ENCODE measurements at places on chromosomes 6 and 20.
A peak's percentile ranks its signal among the peaks of the same experiment; 100 is the strongest.

DNA sequence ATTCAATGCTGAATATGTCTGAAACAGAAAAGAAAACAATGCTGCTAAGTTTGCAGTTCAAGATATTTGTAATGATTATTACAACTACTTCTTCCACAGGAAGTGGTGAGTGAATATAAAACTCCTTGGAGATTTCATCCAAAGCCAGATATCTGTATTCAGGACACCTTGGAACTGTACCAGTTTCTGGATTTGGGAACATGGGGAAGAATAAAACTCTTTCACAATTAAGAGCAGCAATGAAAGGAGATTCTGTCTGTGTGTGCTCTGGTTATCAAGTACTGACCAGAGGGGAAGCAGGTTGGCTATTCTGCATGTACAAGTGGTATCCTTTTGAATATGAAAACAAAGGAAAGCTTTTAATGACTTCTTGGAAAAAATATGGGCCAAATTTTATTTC is 21.1 kb downstream of the ELOVL2 start:
- DNase-seq: no peak

GRCh38 chr6:38460186-38460585 is 179.5 kb downstream of the BTBD9 start:
- no peak for DNase-seq

DNA sequence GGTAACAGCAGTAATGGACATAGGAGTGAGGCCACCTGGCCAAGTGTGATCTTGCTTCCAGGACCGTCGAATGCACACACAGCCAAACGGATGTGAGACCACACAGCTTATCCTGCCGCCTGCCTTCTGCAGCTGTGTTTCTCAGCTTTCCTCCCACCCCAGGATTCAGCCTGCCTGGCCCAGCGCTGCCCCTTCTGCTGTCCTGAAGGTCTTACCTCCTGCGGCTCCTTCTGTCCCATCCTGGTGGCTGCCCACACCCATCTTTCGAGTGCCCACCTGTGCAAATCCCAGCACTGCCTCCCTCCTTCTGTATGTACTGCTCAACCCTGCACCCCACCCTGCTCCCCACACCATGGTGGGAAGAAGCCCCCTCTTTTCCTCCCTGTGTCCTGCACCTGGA is 49.4 kb upstream of the DACT2 start:
- no peak for DNase-seq

DNA sequence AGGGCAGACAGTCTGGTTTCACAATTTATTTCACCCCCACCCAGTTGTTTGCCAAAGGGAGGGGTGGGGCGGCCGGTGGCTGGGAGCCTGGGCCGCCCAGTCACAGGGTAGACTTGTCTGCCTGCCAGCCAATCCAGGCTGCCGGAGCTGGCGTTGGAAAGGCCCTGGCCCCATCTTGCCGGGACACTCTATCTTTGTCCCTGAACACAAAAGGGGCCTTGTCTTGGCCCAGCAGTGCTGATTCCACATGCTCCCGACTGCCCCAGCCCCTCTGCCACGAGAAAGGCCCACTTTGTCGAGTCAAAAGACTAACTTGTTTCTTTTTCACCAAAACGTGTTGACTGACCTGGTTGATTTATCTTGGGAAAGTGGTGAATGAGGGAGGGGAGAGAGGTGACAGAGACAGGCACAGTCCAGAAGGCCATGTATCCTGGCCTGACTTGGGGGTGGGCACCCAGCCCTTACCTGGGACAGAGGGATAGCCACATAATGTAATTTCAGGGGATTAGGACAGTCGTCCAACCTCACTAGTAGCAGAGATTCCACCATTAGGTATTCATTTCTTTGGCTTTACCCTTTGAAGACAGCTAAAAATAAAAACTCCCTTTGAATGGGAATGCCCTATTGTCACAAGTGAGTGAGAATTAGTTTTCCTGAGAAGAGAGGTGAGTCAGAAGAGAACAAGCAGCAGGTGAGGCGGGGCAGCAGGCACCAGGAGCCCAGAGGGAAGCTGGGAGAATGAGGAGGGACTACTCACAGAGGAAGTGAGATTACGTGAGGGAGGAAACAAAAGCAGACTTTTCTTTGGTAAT is 67.0 kb upstream of the SIRPA start:
- no peak for DNase-seq

DNA sequence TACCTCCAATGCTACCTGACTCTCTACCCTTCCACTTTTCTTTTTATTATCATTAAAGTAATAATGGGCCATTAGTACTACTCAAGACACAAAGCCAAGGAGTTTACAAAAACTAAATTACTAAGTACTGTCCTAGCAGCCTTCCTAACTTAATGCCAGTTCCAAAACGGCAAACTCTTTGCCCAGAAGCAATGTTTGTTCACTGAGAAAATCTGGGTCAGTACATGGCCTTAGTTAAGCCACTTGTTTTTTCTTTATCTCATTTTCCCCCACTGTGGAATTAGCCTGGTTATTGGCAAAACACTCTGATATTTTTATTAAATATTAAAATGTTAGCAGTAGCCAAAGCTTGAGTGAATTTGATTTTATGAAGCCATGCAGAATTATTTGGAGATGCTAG is 242.4 kb downstream of the KCNQ5 start:
- no peak for DNase-seq

GRCh38 chr6:117542493-117542892 is 59.8 kb downstream of the GOPC start:
- no peak for DNase-seq

GRCh38 chr6:119161438-119161837 is 83.0 kb upstream of the FAM184A start:
- DNase-seq: no peak

GRCh38 chr6:101231606-101232235 is 161.8 kb upstream of the GRIK2 start:
- DNase-seq: no peak

DNA sequence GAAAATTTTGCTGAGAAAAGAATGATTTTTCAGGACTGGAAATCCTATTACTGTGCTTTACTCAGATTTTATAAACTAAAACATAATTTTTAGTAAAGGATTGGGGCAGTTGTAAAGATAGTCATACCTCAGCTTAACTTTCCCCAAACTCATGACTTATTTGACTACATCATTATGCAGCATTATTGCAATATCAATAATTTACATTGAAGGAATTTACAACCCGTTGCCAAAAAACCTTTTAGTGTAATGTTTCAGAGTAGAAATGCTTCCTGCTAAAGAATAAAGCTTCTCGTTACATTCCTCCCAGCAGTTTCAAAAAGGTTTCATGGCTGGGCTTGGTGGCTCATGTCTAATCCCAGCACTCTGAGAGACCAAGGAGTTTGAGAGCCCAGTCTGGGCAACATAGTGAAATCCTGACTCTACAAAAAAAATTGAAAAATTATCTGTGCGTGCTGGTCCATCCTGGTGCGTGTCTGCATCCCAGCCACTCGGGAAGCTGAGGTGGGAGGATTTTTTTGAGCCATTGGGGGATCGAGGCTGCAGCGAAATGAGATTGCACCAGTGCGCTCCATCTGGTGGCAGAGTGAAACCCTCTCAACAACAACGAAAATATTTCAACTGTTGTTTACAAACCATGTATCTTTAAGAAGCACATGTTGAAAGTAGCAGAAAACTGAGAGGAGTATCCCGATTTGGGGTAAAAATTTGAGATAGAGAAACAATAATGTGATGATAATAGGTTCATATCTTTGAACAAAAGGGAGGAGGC is 4.4 kb downstream of the AMD1 start:
- no peak for DNase-seq

DNA sequence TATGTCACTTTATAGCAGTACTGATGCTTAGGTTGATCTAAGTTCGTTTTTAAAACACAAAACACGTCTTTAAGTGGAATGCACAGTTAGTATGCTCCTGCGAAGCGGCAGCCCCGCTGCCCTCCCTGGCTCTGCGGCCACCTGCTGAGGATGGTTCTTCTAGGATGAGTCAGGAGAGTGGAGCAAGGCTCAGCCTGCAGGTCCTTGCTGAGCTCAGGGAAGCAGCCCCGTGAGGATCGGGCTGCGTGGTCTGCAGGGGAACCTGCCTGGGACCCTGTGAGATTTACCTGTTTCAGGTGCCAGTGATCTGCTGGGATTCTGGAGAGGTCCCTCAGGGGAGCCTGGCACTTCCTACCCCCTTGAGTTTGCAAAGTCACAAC is 57.5 kb downstream of the SYNJ2 start:
- DNase-seq: no peak

- peak; percentile 31 for DNase-seq
These were observed 897 bp downstream of the CHD6 start for GRCh38 chr20:41617059-41617901.

DNA sequence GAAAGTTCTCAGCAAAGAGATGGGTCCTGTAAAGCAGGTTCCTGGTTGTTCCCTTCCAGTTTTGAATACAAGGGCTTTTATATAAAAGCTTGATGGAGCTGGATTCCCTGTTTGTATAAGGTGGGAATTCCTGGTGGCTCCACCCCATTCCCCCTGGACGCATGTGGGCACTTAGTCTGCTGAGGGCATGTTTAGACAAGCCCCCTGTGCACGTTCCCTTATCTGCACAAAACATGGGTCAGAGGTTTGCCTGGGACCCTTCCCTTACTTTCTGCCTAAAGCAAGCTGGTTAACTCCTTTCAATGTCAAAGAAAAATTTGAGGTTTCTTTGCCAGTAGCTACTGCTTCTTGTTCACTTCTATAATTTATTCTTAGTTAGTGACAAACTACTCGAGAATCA is 181.1 kb downstream of the BCKDHB start:
- no peak for DNase-seq

DNA sequence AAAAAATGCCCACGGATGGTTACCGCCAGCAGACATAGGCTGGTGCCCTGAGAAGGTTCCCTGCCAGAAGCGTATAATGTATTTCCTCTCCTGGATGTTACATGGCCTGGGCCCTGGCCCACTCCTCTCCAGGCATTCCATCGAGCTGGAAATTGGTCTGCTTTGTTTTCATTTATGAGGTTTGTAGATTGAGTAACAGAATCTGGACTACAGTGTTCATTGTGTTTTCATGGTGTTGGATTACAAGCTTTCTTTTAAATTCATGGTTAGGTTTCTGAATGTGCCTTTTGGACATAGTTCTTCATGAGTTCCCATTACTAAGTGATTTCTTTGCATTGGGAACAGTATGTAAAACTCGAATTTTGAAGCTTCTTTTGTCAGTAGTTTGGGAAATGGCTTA is 6.4 kb downstream of the TIAM2 start:
- no peak for DNase-seq

DNA sequence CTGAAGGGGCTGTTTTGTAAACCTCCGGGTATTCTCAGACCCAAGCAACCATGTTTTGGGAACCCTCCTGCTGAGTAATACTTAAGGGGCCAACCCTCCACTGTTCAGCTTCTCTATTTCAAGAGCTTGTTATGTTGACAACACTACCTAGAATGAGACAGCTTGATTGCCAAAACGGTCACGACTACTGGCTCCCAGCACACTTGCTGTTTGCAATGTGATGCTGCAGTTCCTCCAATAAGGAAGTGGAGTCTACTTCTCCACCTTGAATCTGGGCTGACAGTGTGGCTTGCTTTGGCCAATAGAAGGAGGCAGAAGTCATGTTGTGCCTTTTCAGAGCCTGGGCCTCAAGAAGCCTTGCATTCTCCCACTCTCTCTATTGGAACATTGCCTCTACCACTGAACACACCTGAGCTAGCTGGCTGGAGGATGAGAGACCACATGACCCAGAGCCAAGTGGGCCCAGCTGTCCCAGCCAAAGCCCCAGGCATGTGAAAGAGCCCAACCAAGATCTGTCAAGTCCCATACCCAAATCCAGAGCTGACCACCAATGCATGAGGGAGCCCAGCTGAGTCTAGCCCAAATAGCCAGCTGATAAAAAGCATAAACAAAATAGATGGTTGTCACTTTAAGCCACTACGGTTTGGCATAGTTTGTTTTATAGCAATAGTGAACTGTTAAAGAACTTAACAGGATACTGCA is 108.0 kb downstream of the PRND start:
- DNase-seq: no peak

DNA sequence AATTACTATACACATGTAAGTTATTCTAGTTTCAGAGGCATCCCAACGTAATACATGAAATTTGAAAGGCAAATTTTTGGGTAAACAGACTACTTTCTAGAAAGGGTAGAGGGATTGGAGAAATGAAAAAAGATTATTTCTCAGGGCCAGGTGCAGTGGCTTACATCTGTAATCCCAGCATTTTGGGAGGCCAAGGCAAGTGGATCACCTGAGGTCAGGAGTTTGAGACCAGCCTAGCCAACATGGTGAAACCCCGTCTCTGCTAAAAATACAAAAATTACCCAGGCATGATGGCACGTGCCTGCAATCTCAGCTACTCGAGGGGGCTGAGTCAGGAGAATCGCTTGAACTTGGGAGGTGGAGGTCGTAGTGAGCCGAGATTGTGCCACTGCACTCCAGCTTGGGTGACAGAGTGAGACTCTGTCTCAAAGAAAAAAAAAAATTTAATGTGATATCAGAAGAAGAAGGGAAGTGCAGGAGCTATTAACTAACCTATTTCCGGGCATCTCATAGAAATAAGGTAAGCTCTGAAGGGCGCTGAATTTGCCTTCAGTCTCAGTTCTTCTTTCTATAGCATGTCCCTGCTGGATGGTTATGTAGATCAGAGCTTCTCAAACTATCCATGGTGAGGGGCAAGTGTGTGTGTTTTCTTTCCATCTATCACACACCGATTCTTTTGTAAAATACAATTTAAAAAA is 100.3 kb upstream of the MTHFD1L start:
- no peak for DNase-seq

GRCh38 chr6:109807881-109808280 is 116.8 kb downstream of the FIG4 start:
- DNase-seq: no peak

GRCh38 chr6:105591053-105591452 is 188.2 kb upstream of the PREP start:
- no peak for DNase-seq

GRCh38 chr20:4484379-4484997 is 237.2 kb upstream of the PRND start:
- no peak for DNase-seq

DNA sequence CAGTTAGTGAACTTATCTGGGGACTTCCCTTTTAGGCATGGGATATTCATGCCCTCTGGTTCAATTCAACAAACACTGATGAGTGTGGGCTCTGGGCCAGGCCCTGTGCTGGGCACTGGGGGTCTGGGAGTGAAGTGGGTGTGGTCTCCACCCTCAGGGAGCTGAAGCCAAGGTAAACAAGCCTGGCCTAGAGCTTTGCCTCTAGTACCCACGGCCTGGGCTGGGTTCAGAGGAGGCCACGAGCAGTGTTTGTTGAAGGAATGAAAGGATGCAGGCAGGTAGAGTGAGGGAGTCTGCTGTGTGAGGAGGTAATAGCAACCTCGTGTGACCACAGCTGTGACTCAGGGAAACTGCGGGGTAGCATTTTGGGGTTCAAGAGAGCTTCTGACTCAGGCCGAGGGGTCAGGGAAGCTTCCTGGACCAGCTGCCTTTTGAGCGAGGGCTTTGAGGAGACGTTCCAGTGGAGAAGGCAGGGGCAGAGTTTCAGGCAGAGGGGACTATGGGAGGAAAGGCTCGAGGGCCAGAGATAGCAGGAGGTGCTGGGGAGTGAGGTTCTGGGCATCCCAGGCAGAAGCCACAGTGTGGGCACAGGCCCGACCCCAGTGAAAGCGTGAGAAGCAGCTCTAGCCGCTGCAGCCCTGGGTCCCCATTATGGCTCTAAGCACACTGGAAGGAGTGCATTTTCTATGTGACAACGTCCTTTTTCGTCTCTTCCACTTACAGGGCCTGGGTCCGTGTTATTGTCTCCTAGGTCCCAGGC is 5.6 kb downstream of the MYLK2 start:
- no peak for DNase-seq

GRCh38 chr6:6860863-6861262 is 246.9 kb upstream of the RREB1 start:
- no peak for DNase-seq

GRCh38 chr6:128511506-128511905 is 8.9 kb downstream of the PTPRK start:
- no peak for DNase-seq

GRCh38 chr20:58469616-58470015 is 45.6 kb downstream of the APCDD1L start:
- no peak for DNase-seq
